Activated CD8-positive, alpha-beta memory T cell treated with anti-CD3 and anti-CD28 coated beads for 48 hours (primary cell): ENCODE measurements at places on chromosomes 4 and X.

DNA sequence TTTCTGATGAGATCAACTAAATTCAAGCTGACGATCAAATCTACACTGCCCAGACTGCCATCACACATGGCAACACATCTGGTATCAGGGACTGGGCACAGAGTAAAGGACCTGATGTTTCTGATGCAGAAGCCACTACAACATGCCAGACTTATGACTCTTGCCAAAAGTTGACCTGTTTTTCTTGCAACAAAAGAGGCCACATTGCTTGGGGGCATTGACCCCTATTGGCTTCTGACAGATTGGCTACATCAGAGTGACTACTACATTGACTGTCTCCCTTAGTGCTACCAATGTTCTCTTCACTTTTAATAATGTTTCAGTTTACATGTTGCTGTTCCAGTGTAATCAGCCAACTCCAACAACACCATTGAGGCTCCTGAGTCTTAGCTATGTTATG, 15.3 kb upstream of the SMIM10 start:
- no peak for DNase-seq

DNA sequence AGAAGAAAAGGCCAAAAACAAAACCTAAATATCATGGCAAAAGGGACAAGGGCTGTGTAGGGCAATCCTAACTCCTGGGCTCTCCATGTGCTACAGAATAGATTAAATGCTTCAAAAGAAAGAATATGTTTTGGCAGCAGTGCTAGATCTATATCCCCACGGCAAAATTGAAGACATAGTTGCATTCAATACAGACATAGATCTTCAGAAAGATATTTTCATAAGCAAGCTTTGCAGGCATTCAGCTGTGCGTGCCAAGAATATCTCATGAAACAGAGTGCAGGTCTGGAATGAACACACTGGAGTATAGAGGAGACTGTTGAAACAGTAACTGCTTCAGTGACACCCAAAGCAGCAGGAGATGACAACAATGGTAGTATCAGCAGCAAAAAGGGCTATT, 1476.9 kb downstream of the ARAP2 start:
- no peak for DNase-seq

DNA sequence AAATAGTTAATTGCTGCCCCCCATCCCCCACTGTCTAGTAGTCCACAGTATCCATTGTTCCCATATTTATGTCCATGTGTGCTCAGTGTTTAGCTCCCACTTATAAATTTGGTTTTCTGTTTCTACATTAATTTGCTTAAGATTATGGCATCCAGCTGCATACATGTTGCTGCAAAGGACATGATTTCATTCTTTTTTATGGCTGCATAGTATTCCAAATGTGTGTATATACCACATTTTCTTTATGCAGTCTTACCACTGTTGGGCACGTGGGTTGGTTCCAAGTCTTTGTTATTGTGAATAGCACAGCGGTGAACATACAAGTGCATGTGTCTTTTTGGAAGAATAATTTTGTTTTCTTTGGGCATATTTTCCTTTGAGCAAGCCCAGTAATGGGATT, 113.0 kb upstream of the LNX1 start:
- no peak for DNase-seq

GRCh38 chr4:123507376-123507775, 110.8 kb downstream of the SPRY1 start:
- no peak for DNase-seq

GRCh38 chrX:23766650-23767551, 16.1 kb upstream of the SAT1 start:
- no peak for DNase-seq

- DNase-seq, result no peak
Observed at GRCh38 chr4:80989921-80990544, 40.5 kb upstream of the BMP3 start.

DNA sequence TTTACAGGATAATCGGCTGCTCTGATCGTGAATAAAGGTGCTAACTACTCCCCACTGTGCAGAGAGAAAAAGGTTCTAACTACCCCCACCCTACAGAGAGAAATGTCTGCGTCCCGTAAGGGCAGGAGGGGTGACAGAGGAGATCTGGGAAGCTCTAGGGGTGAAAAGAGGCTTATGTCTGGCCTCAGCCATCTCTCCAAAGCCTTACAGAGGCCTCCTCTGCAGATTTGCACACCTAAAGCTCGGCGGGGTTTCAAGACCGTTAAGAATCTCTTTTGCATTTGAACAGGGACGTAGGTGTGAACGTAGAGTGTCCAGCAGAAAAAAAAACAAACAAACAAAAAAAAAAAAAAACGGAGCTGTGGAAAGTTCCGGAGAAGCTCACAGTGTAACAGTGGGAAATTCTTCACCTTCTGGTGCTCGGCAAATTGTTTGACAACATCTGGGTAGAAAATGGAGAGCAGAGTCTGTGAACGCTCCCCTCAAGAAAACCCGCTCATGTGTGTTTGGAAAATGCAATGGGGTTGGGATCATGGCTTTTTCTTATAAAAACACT, 161.0 kb downstream of the SHOX start:
- DNase-seq, result no peak

GRCh38 chrX:10163031-10163430, 6.3 kb downstream of the CLCN4 start:
- no peak for DNase-seq

GRCh38 chr4:174648812-174649211, 126.5 kb upstream of the HPGD start:
- DNase-seq, result no peak

- DNase-seq, result no peak
Observed at GRCh38 chr4:81786063-81786763, 314.5 kb upstream of the RASGEF1B start.

GRCh38 chrX:140040386-140040785, 75.1 kb upstream of the CXorf66 start:
- DNase-seq, result no peak

GRCh38 chrX:15750611-15751154, 12.6 kb downstream of the CA5B start:
- no peak for DNase-seq

GRCh38 chr4:10085386-10085785, 31.2 kb downstream of the WDR1 start:
- DNase-seq, result no peak

DNA sequence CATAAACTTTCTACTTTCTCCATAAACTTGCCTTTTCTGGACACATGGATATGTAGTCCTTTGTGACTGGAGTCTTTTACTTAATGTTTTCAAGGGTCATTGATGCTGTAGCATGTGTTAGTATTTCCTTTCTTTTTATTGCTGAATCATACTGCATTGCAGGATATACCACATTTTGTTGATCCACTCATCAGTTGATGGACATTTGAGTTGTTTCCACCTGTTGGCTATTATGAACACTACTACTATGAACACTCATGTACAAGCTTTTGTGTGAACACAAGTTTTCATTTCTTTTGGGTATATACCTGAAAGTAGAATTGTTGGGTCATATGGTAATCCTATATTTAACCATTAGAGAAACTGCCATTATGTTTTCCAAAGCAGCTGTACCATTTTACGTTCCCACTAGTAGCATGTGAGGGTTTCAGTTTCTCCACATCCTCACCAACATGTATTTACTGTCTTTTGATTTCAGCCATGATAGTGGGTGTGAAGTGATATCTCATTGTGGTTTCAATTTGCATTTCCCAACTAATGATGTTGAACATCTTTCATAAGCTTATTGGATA, 26.3 kb upstream of the GPM6B start:
- DNase-seq, result no peak

DNA sequence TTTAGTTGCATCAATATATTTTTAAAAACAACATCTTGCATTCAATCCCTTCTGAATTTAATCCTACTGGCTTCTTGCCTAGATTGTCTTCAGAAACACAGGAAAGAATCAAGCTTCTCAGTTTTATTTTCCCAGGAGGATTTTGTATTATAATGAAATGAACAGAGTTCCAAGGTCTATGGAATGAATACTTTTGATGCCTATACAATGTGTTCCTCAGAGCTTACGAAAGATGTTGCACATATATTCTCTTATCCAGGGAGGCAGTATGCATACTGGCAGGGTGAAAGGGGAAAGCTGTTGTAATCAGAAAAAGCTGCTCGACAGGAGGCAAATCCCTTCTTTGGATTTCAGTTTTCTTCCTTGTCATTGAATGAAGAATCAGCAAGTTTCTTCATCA, 8.8 kb downstream of the TMPRSS11D start:
- no peak for DNase-seq

GRCh38 chr4:169975838-169976796, 50.1 kb downstream of the MFAP3L start:
- no peak for DNase-seq

GRCh38 chrX:31201503-31201902, 129.7 kb upstream of the FTHL17 start:
- DNase-seq, result no peak

DNA sequence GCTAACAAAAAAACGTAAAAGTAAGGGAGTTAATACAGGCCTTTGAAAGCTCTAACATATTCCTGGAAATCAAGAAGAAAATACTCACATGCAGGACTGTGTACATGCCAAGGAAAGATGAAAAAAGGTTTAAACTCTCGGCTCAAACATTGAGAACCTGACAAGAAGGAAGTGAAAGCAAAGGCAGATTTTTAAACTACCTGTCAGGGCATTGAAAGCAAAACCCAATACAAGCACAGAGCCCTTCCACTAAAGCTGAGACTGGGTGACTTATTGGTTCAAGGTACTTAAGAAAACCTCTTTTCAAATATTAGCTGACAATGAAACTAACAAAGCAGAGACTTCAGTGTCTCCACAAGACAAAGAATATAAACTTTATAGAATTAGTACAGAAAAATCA, 313.0 kb upstream of the GRID2 start:
- no peak for DNase-seq

DNA sequence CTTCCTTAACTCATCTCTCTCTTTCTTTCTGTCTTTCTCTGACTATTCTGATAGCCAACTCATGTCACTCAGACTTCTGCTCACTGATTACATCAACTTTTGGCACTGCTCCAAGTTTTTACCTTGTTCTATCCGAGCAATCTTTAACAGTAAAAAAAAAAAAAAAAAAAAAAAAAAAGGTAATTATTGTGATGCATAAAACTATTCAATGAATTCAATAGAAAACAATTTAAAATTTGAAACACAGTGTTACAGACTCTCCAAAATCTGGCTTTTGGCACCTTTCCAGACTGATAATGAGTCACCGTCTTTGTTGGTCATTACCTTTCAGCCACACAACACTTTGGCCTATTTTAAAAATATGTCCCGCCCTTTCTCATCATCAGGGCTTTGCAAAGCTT, 229.5 kb downstream of the GALNTL6 start:
- DNase-seq, result no peak

GRCh38 chr4:36242629-36243354, 1.5 kb downstream of the ARAP2 start:
- no peak for DNase-seq

- no peak for DNase-seq
Observed at GRCh38 chr4:10579648-10580047, 104.9 kb downstream of the CLNK start.

GRCh38 chrX:121191779-121192178, 144.4 kb downstream of the GLUD2 start:
- DNase-seq, result no peak

DNA sequence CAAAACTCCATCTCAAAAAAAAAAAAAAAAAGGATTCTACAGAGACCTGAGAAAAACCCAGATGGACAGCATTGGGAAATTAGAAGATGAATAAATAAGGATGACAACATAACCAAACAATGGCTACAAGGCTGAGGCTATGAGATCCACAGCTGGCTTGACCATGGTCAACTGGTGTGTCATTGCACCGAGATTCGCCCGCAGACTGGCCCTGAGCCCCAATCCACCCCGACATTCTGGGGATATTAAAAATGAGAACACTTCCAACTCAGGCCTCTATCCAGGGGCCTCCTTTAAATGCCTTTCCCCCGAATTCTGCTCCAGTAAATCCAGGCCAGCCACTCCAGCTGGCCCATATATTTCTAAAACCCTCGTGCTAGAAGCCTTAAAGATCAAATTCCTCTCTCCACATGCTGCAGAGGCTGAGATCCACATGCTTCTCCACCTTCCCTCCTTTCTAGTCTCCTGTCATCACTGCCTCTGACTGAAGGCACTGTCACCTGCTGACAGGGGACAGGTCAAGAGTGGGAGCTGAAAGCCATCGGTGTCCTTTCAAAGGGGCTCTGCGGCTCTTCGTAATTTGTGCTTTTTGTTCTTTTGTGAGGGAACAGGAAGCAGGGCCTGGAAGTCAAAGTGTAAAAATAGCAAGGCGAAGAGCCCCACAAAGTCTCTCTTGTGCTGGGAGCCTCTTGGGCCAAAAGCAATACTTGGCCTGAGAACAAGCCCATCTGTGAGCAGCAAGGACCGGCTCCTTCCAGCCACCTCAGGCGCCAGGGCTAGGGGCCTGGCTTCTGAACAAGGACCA, 203.7 kb downstream of the NSUN7 start:
- no peak for DNase-seq

GRCh38 chr4:160213366-160213765, 1110.5 kb downstream of the RAPGEF2 start:
- no peak for DNase-seq

- DNase-seq, result peak; percentile 7
Observed at GRCh38 chrX:103533511-103534216, 14.4 kb upstream of the RAB40A start.

DNA sequence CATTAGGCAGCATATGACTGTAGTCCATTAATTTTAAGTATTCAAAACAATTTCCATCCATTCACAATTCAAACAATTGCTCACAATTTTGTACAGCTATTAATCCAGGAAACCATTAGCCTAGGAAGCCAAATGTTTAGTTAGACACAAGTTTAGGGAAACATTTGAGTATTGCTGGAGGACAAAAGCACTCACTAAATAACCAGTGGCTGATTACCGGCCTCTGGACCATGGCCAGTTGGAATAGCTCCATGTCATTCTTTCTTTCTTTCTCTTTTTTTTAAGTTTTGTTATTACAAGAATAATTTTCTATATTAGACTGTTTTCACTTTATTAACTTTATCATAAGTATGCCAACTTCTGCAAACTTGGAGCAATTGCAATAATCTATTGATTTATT, 31.3 kb downstream of the TRIML2 start:
- DNase-seq, result no peak

DNA sequence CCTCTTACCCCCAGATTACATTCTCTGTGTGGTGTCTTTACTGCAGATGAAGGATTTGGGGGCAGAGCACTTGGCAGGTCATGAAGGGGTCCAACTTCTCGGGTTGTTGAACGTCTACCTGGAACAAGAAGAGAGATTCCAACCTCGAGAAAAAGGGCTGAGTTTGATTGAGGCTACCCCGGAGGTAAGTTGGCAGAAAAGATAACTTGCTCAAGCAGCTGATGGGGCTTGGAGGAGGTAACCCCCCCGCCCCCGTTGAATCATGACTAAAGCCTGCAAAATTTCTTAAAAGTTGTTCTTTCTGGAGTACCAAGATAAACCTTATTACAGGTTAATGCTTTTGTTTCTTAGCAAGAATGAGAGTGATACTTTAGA, 1.5 kb downstream of the CCNG2 start:
- DNase-seq, result no peak

DNA sequence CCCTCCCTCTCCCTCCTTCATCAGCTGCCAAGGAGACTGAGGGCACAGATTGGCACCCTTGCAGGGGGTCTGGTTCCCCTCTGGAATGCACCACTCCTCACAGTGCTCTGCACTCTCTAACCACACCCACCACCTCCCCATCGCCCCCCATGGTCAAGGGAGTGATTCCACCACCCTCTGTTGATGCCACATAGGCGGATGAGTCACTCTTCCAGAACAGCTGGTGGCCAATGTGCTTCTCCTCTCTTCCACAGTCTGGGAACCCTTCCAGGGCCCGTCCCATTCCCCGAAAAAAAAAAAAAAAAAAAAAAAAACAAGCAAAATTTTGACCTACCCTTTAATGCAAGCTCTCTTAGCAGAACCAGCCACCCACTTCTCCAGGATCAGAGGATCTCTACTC, 341.3 kb upstream of the KLF3 start:
- DNase-seq, result no peak
